ENCODE measurements at places on chromosomes 5 and 9.
A peak's percentile ranks its signal among the peaks of the same experiment; 100 is the strongest.

- DNase-seq, result no peak
These were observed 46.4 kb upstream of the FAM170A start for GRCh38 chr5:119582987-119583386.

GRCh38 chr9:10059044-10059443 is 553.8 kb downstream of the PTPRD start:
- no peak for DNase-seq

DNA sequence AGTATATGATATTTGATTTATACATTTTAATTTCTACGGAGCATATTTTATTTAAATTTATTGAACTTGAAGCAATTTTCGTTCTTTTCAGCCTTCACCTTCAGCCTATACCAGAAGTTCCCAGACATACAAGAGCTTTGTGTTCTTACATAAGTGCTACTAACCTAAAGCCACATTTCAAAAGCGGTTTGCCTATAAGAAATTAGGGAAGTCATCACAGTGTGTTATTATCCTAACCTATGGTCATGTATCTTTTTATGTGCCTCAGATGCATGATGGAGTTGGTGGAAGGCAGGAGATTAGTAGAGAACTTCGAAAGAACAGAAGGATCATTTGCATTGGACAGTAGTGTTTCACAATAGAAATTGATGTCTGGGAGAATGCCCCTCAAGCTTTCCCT is 3.1 kb downstream of the KIF2A start:
- no peak for DNase-seq

DNA sequence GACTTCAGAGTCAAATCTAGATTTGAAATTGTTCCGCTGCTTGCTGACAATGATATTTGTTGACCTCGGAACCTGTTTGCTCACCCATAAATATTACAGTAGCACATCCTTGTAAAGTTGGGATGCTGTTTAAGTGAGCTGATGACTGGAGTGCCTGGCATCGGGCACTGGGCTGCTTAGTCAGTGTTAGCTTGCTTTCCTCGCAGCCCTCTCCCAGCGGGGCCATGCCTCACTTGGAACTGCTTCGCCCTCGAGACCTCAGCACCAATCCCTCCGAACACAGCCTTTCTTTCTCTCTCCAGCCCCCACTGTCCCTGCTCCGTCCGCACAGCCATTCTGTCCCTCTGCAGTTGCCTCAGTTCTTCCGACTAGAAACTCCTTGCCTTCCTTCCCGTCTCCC is 23.4 kb downstream of the RNF44 start:
- no peak for DNase-seq

DNA sequence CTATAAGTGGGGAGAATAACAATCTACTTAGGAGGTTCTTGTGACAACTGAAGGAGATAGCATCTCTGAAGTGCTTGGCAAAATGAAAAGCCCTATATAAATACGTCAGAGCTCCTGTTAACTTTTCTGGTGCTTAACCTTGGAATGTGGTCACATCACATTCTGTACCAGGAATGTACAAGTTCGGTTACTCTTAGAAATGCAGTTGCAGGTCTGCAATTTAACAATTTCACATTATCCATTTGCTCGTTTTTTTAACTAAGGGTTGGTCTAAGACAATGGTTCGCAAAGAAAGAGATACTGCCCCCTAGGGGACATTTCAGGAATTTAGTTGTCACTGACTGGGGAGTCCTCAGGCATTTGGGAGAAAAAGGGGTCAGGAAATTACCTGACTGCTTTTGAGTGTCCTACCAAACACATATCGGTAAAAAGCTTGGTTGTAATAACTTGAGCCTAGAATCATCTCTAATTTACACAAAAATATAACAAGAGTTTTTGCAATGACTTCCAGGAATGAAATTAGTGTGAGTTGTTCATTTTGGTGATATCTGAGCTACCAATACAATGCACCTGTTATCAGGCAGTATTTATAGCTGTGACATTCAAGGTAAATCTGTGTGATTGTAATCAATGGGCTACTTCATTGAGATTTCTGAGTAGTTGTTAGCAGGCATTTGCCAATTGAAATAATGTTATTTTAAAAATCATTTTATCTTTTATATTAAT is 5.4 kb upstream of the HBEGF start:
- peak; percentile 82 for DNase-seq

- no peak for DNase-seq
These were observed 526.2 kb upstream of the ST8SIA4 start for GRCh38 chr5:101429241-101429640.
